CD4-positive, CD25-positive, alpha-beta regulatory T cell (primary cell): ENCODE measurements at places on chromosomes 4 and X. TPM values are rescaled to one million over a fixed set of nuclear protein-coding genes. Genes with fewer than 3 reads are reported as not detected.

Gene STBD1
- total RNA-seq: 0.47 TPM

Gene GAGE12J
- total RNA-seq: not detected

Gene AFM
- not detected for total RNA-seq

Gene TEX13D
- total RNA-seq: not detected

Gene ASB12
- total RNA-seq: not detected

DNA sequence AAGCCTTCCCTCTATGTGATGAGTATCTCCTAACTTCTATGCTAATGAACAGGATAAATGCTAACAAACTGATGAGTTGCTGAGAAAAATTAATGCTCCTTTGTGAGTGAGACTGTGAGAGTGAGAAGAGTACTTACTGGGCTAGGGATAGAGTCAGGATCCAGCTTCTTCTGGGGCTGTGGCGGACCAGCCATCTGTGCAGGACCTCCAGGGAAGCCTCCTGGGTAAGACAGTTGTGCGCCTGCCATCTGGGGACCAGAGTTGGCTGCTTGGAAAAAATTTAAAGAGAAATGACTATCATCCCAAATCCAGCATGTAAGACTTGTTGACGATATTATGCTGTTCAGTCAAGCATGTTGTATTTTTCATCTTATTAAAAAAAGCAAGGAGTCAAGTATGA is 21.0 kb downstream of the SEC24D start:
- DNase-seq: no peak

GRCh38 chr4:177393236-177393635 is 49.0 kb downstream of the AGA start:
- DNase-seq: peak; percentile 68

DNA sequence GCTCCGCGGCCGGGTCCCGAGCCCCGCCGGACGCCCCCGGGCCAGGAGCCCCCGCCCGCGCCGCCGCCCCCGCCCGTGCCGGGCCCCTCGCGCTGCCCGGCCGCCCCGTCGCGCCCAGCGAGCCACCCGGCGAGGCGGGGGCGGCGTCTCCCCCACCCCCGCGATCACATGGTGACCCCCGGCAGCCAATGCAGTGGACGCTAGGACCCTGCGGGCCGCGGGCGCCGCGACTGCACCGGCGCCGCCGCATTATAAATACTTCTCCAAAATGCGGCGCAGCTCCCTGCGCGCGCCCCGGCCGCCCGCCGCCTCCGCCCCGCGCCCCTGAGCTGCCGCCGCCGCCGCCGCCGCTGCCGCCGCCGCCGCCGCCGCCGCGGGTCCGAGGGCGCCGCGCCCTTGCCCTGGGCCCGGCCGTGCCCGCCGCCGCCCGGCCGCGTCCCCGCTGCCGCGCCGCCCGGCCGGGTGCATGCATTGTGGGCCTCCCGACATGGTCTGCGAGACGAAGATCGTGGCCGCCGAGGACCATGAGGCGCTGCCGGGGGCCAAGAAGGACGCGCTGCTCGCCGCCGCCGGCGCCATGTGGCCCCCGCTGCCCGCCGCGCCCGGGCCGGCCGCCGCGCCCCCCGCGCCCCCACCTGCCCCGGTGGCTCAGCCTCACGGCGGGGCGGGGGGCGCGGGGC is at the start of gene NAT8L:
TSS of gene NAT8L (plus strand) at position 282 of the 680 bp plus-strand sequence. CDS start at position 467, 185 bp downstream.
- DNase-seq: no peak

DNA sequence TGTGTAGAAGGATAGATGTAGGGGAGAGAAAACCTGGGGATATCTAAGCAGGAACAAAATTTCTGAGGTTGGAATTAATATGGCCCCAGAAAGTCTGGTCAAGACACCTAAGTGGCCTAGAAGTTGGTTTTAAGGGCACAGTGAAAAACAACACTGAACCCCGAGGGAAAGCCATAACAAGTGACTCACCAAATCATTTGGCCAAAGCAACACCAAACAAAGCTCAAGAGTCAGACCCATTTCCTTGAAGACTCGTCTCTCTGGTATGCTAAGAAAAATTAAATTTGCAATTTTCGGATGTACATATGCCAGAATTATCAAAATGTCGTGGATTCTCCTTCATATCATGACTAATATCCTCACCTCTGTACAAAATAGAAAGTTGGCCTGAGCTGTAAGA is 162.9 kb downstream of the SMIM20 start:
- DNase-seq: no peak

- no peak for DNase-seq
Observed at GRCh38 chrX:136850441-136851175, 29.9 kb downstream of the RBMX start.

DNA sequence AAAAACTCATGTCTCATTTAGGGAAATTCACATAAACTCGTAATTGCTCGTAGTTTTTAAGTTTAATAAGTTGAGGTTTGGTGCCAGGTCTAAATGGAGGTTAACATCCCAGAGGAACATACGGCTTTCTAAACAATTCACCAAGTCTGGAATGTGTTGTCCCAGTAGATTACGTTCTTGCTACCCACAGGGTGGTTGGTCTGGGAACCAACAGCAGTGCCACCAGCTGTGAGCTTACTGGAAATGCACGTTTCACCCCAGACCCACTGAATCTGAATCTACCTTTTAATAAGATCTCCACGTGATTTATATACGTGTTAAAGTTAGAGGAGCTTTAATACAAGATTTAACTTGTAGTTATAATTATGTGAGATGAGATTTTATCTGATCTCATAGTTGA is 134.3 kb downstream of the BMPR1B start:
- no peak for DNase-seq

GRCh38 chr4:76429636-76430035 is 5.4 kb upstream of the SHROOM3 start:
- DNase-seq: no peak

DNA sequence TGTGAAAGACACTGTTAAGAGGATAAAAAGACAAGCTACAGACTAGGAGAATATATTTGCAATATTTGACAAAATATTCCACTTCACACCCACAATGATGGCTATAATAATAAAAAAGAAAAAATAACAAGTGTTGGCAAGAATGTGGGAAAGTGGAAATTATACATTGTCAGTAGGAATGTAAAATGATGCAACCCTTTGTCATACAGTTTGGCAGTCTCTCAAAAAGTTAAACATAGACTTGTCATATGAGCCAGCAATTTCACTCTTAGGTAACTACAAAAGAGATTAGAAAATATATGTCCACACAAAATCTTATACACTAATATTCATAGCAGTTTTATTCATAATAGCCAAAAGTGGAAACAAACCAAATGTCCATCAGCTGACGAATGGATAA is 5.2 kb upstream of the RADX start:
- no peak for DNase-seq

- no peak for DNase-seq
Observed at GRCh38 chr4:74475091-74475800, 30.3 kb downstream of the AREG start.

DNA sequence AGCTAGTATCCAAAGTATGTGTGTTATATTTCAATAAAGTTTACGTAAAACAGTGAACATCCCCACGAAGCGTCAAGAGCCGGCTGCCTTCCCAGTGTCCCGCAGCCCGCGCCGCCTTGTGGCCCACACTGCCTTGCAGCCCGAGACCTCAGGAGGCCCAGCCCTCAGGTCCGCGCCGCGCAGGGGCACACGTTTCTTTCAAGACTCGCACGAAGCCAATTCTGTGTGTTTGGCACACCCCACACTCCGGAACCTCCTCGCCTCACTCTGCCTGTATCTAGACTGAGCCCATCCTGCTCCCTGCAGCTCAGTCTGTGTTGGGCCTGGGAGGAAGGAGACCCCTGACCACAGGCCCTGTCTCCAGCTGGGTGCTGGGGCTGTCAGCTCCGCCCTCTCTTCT is 5.8 kb downstream of the LRPAP1 start:
- no peak for DNase-seq

- DNase-seq: no peak
Observed at GRCh38 chrX:34809096-34809495, 133.5 kb upstream of the FAM47B start.
